ENCODE measurements at places on chromosomes 11 and 22. TPM values are rescaled to one million over a fixed set of nuclear protein-coding genes. Genes with fewer than 3 reads are reported as not detected.

Gene OR4D5
- not detected for total RNA-seq

GRCh38 chr11:74133436-74133835, 37.4 kb downstream of the C2CD3 start:
- DNase-seq: no peak
- H3K36me3 ChIP-seq: peaks cover 44% of the 10 kb centered on the region
- H3K27ac ChIP-seq: no peak overlapping the region
- H3K4me1 ChIP-seq: no peaks in the 10 kb centered on the region

DNA sequence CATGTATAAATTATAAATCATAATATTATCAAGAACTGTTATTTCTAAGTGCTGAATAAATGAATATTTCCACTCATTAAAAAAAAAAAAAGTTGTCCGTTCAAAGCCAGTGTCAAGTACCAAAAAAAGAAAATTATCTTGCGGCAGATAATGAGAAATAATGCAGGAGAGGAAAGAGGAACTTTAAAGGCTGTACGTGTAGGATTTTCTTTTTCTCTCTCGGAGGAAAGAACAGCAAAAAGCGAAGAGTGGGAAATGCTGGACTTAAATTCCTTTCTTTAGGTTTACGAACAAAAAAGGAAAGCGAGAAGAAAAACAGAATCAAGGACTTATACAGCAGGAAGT, 999 bp upstream of the CCDC83 start:
- H3K4me3 ChIP-seq: peak overlapping the region; percentile 77
- peaks cover 2% of the 10 kb centered on the region for H3K4me1 ChIP-seq
- no peaks in the 10 kb centered on the region for H3K27me3 ChIP-seq
- DNase-seq: no peak

Gene SOX6
- not detected for total RNA-seq

- no peak overlapping the region for H3K4me3 ChIP-seq
- no peaks in the 10 kb centered on the region for H3K4me1 ChIP-seq
- DNase-seq: no peak
These were observed 29.0 kb upstream of the LDLRAD3 start for GRCh38 chr11:35914816-35915215.

DNA sequence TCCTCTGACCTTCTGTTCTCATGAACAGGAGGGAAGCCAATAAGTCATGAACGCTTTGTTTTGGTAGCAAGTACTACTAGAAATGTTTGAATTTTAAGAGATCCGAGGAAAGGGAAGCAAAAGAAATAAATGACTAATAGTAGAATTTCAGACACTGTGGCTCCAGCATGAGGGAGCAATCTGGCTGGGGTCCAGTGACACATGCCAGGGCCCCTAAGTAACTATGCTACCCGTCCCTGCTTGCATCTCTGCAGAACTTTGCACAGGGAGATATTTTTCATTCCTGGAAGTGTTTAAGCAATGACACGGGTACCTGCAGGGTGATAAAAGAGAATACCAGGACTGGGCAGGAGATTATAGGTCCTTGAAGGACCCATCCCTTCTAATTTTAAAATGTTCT, 7.3 kb upstream of the ADAMTS8 start:
- peaks cover 10% of the 10 kb centered on the region for H3K4me1 ChIP-seq
- no peak for DNase-seq
- H3K36me3 ChIP-seq: no peaks in the 10 kb centered on the region

- H3K36me3 ChIP-seq: no peaks in the 10 kb centered on the region
- no peak overlapping the region for H3K4me3 ChIP-seq
- no peak for DNase-seq
- no peaks in the 10 kb centered on the region for H3K27me3 ChIP-seq
These were observed 51.2 kb downstream of the PDE2A start for GRCh38 chr11:72623052-72623451.

- H3K27ac ChIP-seq: peak overlapping the region; percentile 58
- H3K4me1 ChIP-seq: peaks cover 4% of the 10 kb centered on the region
- H3K27me3 ChIP-seq: no peaks in the 10 kb centered on the region
- H3K4me3 ChIP-seq: no peak overlapping the region
These were observed 25.9 kb downstream of the ALG9 start for GRCh38 chr11:111845276-111846028.

Gene ZBTB16
- 3.0 TPM for total RNA-seq

- peaks cover 3% of the 10 kb centered on the region for H3K27me3 ChIP-seq
- no peaks in the 10 kb centered on the region for H3K4me1 ChIP-seq
- no peak overlapping the region for H3K4me3 ChIP-seq
- DNase-seq: no peak
- H3K36me3 ChIP-seq: no peaks in the 10 kb centered on the region
These were observed 58.9 kb upstream of the CLMP start for GRCh38 chr11:123253911-123254310.

Data from activated CD4-positive, alpha-beta T cell treated with anti-CD3 and anti-CD28 coated beads for 36 hours (primary cell).